ENCODE measurements at places on chromosomes 5 and 9.

DNA sequence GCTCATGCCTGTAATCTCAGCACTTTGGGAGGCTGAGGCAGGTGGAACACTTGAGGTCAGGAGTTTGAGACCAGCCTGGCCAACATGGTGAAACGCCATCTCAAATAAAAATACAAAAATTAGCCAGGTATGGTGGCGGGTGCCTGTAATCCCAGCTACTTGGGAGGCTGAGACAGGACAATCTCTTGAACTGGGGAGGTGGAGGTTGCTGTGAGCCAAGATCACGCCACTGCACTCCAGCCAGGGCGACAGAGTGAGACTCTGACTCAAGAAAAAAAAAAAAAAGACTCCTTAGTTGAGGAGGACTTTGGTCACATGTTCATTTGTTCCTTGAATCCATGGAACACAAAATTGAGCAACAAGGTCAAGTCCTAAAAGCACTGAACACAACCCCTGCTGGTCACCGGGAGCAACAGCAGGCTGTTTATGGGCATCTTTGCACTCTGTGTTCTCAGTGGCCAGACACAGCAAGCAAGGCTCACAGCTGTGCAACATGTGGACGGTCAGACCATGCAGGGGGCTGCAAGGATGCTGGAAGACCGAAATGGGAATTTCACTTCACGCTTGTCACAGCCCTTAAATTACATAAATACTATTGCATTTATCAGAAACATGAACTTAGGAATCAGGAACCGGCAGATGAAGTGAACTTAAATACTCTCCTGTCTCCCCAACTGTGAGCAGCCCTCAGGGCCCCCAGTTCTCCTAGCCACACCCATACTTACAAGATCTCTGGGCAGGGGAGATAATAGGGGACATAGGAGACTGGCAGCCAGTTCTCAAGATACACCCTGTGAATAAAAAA lies 2.8 kb downstream of the GBGT1 start:
- peak; percentile 56 for DNase-seq

- DNase-seq: no peak
Measured at GRCh38 chr5:92992073-92992472, 588.9 kb downstream of the NR2F1-AS1 start.

GRCh38 chr5:138668451-138669380 lies 84.5 kb upstream of the CTNNA1 start:
- peak; percentile 33 for DNase-seq

- DNase-seq: peak; percentile 47
Measured at GRCh38 chr9:127424676-127424999, 456 bp downstream of the ZNF79 start.

- DNase-seq: no peak
Measured at GRCh38 chr9:87290241-87291052, 207.2 kb upstream of the DAPK1 start.

DNA sequence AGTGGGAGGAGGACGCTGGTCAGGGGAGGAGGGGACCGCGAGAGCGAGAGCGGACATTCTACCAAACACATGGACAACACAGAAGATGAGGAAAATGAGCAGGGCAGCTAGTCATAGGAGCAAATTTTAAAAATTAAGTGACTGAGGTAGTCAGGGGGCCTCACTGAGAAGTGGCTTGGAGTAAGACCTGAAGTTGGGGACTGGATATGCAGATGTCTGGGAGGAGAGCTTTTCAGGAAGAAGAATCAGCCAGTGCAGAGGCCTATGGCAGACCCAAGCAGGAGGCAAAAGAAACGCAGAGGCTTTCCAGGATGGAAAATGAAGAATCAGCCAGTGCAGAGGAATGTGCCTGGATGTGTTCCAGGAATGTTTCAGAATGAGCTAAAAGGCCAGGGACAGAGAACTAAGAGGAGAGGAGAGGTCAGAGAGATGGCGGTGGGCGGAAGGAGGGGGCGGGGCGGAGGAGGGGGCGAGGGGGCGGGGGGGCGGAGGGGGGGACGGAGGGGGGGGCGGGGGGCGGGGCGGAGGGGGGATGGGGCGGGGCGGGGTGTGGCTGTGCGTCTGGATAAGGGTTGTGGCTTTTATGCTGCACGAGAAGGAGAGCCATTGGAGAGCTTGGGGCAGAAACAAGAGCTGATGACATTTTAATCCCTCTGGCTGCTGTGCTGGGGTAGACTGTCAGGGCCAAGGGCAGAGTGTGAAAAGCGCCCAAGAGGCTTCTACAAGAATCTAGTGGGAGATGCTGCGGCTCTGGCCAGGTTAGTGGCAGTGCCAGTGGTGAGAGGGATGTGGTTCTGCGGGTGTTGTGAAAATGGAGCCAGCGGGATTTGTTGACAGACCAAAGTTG lies 129.6 kb downstream of the KCNIP1 start:
- DNase-seq: no peak

GRCh38 chr9:34628656-34629490 lies at the start of gene ARID3C:
ARID3C (minus strand) TSS chr9:34629066; CDS start chr9:34628014, 1,052 bp downstream.
- DNase-seq: peak; percentile 58

DNA sequence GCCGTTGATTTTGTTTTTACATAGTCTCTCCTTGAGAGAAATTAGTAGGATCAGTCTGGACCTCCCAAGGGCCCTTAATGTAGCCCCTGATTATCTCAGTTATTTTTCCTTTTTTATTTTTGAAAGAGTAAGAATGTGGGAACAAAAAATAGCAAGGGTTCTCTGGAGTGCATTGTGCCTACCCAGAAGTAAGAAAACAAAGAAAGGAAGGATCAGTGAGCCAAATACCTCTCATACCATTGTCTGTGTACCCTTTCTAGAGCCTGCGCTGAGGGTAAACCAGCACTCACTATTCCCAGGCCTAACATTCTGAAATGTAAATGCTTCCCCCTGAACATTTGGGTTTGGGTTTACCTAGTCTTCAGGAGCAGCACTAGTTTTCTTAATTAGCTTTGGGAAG lies 213.0 kb upstream of the TARS1 start:
- no peak for DNase-seq

- DNase-seq: no peak
Measured at GRCh38 chr5:10140195-10140973, 109.3 kb downstream of the ATPSCKMT start.

DNA sequence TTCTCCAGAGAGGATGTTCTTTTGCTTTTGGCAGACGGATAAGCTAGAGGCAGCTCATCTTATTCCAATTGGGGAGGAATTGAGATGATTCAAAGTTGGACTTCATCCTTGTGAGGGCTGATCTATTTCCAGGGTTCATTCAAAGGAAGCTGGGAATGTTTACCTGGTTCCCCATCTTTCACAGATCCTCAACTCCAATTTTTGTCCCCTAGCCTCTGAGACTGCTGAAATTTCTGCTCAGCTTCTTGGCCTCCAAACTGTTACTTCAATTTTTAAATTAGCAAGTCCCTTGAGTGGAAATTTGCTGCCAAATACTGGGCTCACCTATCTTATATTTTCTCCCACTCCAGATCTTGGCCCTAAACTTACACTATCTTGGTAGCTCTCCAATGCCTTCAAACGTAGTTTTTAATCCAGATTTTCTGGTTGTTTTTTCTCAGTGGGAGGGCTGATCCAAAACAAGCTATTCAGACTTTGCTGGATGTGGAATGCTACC lies 93.9 kb upstream of the NEK6 start:
- DNase-seq: no peak

- no peak for DNase-seq
Measured at GRCh38 chr9:5708414-5708813, 79.5 kb downstream of the RIC1 start.

GRCh38 chr9:69980041-69980440 lies 63.6 kb upstream of the MAMDC2 start:
- DNase-seq: no peak

DNA sequence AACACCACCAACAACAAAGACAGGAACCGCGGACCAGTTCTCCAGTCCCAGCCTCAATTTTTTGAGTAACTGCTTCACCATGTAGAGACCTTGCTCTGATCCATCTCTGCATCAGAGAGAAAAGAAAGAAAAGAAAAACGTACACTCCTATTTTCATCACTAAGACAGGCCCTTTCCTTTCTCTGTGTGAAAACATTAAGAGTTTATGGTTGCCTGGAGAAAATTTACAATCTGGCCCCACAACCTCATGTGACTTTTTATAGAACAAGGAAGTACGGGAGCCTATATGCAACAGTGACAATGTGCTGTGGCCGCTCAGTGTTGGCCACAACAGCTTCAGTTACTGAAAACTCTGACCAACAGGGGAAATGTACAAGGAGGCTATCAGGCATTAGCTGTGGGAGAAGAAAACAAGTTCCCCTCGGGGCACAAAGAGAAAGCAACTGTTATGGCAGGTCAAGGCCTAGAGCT lies 272.9 kb upstream of the PTGER4 start:
- peak; percentile 11 for DNase-seq

DNA sequence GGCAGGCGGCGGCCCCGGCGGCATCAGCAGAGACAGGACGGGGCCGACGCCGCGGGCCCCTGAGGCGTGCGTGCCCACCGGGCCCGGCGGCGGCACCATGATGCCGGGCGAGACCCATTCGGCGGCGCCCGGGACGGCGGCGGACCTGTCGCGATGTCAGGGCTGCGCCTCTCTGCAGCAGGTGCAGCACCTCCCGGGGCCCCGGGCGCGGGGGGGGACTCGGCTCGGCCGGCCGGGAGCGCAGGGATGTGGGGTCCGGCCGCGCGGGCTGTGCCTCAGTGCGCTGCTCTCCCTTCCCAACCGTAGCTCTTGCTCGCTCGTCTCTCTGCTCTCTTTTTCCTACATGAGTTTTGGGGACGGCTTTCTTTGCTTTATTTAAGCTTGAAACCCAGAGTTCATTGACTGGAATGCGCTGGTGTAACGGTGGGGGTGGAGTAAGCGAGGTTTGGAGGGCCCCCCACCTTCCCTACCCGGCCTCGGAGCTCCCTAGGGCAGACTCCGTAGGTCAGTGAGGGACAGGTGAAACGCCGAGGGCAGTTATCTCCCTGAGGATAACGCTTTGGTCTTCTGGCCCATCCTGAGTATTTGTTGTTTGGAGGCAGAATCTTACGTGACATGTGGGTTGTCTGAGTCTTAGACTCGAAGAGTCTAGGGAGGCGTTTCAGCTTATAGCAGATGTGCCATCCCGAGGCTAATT lies 490 bp downstream of the ICE1 start:
- no peak for DNase-seq

GRCh38 chr9:134516464-134516863 lies 125.1 kb upstream of the COL5A1 start:
- DNase-seq: no peak

Data from activated naive CD4-positive, alpha-beta T cell treated with Interleukin-2 at 50 U/mL for 16 hours (primary cell).